ENCODE measurements at places on chromosomes 2 and 18.

DNA sequence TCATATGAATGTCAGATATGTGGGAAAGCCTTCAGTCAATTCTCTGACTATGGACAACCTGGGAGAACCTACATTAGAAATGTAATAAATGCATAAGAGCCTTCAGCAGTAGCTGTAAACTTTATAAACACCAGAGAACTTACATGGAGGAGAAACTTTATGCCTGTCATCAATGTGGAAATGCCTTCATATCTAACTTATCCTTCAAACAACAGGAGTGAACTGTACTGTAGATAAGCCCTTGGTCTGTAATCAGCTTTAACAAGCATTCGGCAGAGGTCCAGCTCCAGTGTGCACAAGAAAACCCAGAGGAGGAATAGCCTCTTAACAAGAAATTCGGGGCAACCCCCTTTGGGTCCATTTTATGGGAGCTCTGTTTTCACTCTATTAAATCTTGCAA, 14.8 kb upstream of the UXS1 start:
- DNase-seq: no peak

- DNase-seq: no peak
Observed at GRCh38 chr2:108409768-108410167, 32.0 kb downstream of the SULT1C4 start.

DNA sequence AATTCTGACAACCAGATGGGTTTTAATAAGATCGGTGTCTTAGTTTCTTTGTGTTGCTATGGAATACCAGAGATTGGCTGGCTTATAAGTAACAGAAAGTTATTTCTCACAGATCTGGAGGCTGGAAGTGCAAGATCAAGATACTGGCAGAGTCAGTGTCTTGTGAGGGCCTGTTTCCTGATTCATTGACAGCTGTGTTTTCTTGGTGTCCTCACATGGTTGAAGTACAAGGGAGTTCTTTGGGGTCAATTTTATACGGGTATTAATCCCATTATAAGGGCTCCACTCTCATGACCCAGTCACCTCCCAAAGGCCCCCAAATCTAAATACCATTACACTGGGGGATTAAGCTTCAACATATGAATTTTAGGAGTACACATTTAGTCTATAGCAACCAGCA, 421.1 kb downstream of the LRP1B start:
- DNase-seq: no peak

GRCh38 chr2:181581534-181581933, 75.4 kb downstream of the CERKL start:
- DNase-seq: no peak

- no peak for DNase-seq
Observed at GRCh38 chr2:97699765-97700444, 13.5 kb upstream of the ZAP70 start.

Measured in activated CD8-positive, alpha-beta memory T cell treated with anti-CD3 and anti-CD28 coated beads for 48 hours (primary cell).